ENCODE measurements at places on chromosomes 13 and 19.

- DNase-seq: no peak
These were observed 826.9 kb downstream of the UQCRFS1 start for GRCh38 chr19:28386066-28386465.

GRCh38 chr13:73972545-73972944, 161.7 kb downstream of the KLF12 start:
- no peak for DNase-seq

DNA sequence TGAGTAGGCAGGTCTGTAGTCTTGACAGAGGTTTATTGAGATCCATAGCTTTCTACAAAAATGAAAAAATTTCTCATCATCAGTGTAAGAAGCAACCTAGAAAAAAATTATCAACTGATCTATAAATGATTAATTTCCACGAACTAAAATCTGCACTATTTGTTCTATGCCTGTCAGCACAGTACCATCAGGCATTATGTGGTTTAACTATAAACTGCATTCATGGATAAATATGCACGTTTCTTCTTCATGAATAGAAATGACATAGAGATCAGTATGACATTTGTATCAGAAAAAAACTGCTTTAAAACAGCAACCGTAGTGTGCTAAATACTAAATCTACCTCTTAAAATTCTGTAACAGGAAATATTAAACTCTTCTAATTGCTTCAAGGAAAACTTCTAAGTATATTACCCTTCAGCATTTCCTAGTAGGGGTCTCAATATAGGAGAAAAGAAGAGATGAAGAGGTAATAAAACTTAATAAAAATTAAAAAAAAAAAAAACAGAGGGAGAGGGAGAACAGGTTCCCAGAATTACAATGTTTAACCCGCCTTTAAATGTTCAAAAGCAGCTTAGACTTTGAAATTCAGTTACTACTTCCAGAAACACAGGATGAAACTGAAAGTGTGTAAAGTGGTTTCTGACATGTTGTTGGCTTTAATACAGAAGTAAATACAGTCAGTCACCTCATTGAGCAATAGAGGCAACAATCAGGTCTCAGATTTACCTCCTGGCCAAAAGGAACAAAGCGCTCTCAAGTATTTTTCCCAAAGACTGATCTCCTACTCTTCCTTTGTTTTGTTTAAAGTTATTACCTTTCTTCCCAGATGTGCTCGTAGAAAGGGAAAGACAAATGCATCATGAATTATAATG, 144.4 kb downstream of the DIAPH3 start:
- DNase-seq: no peak

DNA sequence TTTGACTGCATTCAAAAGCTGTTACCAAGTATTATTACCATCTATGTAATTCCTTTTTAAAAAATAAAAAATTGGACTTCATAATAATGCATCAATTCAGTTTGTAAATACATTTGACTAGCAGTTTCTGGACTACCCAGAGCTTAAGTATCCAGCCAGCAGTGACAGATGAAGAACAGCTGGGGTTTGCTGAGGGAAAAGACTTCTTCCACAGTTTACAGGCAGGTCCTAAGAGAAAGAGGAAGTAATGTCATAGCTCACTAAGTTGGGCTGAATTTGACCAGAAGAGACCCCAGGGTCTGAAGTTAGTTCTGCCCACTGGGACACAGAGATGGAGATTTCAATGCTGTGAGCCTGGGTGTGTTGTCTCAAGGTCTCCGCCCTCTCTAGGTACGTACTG, 96.4 kb downstream of the MBNL2 start:
- DNase-seq: peak; percentile 48

DNA sequence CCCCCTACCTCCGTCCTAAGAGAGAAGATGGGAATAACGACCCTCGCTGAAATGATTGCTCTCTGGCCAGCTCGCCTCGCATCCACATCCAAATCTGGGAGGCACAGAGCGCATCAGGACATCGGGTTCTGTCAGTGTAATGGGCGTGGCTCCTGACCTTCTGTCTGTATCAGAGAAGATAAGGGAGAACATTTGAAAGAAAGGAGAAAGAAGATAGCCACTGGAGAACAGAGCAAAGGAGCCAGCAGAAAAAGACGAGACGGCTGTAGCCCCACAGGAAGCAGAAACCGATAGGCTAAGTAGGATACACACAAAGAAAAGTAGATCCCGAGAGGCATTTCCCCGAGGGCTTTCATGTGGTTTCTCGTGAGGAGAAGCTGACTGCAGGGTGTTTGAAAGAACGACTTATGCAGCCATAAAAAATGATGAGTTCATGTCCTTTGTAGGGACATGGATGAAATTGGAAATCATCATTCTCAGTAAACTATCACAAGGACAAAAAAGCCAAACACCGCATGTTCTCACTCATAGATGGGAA, 14.0 kb upstream of the GJB2 start:
- DNase-seq: no peak

GRCh38 chr19:45913874-45914830, at the start of gene NANOS2:
Gene NANOS2 (minus strand): TSS chr19:45914778. CDS start chr19:45914693, 85 bp downstream.
- no peak for DNase-seq

DNA sequence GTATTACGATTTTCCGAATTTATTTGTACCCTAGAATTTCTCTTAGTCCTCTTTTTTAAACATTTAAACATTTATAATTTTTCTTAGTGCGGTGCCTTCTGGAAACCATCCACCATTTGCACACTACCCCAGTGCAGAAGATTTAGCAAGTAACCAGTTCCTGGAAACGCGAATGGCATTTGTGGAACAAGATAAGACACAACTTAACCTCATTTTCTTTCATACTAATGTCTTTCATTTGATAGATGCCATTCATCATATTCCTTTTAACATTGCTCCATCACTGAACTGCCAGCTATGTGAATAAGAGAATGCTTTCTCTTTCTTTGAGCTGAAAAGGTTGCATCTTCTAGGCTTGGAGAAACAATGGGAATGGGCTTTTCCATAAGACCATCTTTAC, 6.8 kb downstream of the FRY start:
- DNase-seq: no peak

- DNase-seq: no peak
These were observed 92.1 kb downstream of the STARD13 start for GRCh38 chr13:33193428-33193974.

DNA sequence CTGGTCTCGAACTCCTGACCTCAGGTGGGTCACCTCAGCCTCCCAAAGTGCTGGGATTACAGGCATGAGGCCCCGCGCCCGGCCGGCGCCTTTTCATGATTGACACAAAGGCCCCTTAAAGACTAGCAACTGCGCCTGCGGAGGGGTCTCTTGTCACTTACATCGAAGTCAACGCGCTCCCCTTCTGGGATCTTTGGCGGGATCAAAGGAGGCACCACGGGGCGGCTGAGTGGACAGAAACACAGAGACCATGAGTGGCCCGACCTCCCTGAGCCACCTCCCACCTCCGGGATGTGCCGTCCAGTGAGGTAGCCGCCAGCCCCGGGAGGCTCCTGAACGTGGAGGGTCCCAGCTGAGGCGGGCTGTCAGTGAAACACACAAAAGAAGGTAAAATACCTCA, 7.3 kb downstream of the TNNT1 start:
- no peak for DNase-seq

- DNase-seq: no peak
These were observed 661 bp upstream of the BABAM1 start for GRCh38 chr19:17266589-17266974.

DNA sequence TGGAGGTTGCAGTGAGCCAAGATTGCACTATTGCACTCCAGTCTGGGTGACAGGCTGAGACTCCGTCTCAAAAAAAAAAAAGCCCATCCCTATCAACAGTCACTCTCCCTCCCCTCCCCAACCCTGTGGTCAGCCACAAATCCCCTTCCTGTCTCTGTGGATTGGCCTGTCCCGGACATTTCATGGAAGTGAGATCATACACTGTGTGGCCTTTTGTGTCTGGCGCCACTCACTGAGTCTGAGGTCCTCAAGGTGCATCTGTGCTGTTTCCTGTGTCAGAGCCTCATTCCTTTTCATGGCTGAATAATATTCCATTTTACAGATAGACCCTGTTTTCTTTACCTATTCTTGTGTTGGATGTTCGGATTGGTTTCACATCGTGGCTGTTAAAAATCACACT, 149.5 kb downstream of the PTPRS start:
- no peak for DNase-seq

DNA sequence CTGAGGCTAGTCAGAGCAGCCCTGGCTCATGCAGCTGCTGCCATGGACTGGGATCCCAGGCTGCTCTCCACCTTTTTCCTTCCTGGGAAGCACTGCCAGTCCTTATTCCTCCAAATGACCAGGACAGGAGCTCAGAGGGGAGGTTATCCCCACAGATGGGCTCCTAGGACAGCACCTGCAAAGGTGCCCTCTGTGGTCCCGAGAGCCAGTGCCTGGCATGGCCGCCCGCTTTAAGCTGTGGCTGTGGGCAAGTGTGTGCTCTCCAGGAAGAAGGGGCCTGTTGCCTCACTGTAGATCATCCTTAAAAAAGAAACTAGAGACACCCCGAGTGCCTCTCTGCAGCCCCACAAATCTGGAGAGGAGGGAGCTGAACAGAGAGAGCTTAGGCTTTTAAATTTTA, 83.6 kb downstream of the C1QTNF9 start:
- DNase-seq: no peak

DNA sequence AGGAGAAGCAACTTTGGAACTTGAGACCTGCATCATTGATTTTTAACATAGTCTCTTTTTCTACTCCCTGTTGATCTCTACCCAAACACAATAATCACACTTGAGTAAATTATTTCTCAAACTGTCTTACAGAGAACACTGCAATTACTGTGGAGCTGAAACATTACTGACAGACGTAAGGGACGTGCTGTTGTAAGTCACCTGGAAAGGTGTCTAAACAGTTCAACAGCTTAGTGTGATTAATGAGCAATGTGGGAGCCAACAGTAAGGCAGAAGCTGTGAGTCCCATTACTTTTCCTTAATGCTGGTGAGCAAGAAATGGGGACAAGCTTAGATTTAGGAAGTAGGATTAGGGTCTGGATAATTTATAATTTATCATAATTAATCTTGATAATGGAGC, 265.7 kb downstream of the DLEU7 start:
- no peak for DNase-seq

GRCh38 chr13:109666656-109667055, 119.7 kb downstream of the IRS2 start:
- no peak for DNase-seq

DNA sequence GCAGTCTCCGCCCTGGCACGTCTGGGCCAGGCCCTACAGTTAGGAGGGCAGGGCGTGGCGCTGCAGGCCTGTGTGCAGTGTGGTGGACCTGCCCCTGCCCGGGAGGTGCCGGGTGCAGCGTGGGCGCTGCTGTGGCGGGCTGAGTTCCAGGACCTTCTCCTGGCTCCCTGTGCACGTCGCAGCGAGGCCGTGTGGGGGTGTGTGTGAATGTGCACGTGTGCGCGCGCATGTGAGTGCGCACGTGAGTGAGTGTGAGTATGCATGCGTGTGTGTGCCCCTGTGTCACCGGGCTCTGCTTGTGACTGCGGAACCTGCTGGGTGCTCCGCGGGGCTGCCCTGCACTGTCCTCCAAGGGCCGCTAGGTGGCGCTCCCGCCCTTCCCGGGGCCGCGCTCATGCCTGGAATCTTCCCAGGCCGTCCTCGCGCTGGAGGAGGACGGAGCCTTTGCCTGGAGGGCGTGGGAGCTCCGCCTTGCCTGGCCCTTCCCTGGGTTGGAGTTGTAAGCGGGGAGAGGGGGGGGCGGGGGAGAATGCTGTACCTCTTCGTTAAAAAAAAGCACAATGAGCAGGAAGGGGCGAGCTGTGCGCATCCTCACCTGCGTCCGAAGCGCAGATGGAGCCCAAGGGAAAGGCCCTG, 79.3 kb downstream of the KDM4B start:
- peak; percentile 59 for DNase-seq

DNA sequence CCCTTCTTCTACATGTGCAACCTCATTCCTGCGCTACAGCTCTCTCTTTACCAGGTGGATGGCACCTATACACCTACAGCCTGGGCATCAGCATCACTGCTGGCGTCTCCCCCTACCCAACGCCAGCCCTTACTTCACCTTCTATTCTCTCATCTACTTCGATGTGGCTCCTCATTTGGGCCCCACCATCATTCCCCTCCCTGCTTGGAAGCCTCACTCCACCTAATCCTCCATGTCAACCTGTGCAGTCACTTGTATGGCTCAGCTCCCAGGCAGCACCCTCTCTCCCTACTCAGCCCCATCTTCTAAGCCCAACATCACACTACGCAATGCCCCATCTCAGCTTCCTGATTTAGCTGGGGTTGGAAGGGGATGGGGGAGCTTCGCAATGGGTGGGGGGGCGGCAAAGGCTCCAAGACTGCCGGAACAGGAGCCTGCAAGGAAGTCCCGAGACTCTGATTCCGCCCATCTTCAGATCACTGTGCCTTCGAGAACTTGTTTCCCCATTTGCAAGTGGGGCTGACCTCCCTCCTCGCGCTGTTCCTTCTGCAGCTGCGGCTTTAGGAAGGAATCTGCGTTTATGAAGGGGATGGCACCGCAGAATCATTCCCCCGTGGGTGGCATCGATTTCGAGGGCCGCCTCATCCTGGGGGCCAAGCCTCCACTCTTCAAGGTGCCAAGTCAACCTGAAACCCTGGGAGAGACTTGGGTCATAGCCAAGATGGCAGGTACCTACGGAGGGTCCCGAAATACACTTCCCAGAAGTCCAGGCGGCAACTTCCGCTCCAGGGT, 913 bp downstream of the MZF1 start:
- no peak for DNase-seq

GRCh38 chr13:88107570-88107969, 436.4 kb downstream of the SLITRK5 start:
- peak; percentile 53 for DNase-seq

DNA sequence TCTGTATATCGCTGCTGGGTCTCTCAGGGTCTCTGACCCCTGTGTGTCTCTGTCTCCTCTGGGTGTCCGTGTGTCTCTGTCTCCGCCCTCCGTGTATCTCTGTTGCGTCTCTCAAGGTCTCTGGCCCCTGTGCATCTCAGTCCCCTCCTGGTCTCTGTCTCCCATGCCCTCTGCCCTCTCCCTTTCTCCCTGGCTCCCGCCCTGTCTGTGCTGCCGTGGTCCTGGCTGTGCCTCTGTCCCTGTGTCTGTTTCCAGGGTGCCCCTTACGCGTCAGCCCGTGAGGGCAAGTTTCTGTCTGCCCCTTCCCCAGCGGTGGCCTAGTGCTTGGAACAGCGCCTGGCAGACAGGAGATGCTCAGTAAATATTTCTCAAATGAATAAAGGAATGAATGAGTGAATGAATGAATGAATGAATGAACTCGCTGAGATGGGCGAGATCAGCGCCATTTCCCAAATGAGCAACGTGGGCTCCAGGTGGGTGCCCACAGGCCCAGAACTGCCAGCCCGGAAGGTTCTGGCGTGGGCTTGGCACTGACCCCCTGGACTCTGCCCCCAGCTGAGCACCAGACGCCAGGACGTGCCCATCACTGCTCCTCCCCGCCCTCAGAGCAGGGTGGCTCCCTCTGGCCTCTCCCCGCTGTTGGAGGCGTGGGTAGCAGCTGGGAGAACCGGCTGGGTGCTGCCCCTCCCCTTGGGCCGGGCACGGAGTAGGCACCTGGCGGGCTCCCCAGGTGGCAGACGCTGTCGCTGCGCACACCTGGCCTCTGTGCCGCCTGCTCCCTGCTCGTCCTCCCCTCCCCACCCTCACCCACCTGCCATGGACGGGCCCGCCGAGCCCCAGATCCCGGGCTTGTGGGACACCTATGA, at the start of gene SULT2B1:
TSS of gene SULT2B1 (plus strand) at position 736 of the 866 bp plus-strand sequence. CDS start at position 817, 81 bp downstream.
- DNase-seq: no peak
